ENCODE measurements at places on chromosomes 4 and X. TPM values are rescaled to one million over a fixed set of nuclear protein-coding genes. Genes with fewer than 3 reads are reported as not detected.

DNA sequence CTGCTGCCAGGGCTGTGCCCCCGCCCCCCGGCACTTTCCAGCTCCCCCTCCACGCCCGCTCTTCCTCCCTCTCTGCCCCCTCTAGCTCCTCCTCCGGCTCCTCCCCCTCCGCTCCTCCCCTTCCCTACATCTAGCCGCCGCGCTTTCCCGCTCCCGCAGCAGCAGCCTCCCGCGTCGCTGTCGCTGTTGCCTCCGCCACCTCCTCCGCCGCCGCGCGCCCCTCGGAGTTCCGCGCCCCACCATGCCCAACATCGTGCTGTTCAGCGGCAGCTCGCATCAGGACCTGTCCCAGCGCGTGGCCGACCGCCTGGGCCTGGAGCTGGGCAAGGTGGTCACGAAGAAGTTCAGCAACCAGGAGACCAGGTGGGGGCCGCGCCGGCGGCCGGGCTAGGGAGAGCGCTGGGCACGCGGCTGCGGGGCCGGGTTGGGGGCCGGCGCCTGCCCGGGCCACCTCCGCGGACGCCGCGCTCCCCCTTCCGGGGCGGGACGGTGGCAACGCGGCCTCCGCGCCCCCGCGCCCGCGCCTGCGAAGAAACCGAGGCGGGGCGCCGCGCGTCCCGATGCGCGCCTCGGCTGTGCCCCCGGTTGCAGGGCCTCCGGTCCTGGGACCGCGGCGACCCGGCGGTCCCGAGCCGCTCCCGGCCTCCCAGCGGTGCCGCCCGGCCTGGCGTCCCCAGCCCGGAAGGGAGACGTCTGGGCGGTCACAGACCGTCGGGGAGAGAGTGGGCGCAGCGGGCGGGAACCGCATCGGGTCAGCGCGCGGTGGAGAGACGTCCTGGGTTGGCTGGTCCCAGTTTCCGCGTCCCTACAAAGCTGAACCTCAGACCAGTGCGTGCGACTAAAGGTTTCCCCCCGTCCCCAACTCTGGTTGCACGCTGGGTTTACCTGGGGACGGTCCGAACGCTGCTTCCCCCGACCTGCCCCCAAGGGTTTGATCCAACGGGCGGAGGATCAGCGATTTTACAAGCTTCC, at the start of gene PRPS2:
TSS of gene PRPS2 (plus strand) at position 156 of the 972 bp plus-strand sequence. CDS start at position 242, 86 bp downstream.
- DNase-seq, result peak; percentile 74

LUZP4 gene
- not detected for total RNA-seq

DNA sequence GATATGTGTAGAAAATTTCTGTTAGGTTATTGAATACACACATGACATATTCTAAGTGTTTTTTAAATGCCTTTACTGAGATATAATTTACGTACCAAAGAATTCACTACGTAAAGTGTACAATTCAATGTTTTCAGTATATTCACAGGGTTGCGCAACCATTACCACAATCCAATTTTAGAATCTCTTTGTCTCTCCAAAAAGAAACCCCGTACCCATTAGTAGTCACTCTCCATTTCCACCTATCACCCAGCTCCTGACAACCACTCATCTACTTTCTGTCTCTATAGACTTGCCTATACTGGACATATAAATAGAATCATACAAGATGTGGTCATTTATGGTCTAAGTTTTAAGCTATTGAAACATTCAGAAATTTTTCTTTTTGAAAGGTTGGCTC, 53.0 kb upstream of the FBXW7 start:
- no peak for DNase-seq

DNA sequence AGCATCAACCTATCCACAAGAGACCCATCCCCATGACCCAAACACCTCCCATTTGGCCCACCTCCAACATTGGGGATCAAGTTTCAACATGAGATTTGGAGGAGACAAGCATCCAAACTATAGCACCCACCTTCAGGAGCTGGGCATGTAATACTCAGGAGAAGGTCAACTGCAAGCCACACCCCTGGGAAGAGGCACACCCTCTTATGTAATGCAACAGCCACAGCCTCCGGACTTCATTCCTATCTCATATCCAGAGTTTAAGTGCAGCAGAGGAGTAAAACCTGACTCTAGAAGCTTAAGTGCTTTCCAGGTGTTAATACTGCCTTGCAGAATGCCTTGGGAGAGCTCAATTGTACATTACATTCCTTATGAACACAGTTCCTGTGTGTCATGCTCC, 197.4 kb downstream of the PTTG2 start:
- no peak for DNase-seq

GRCh38 chr4:102592256-102592655, 91.1 kb downstream of the NFKB1 start:
- DNase-seq, result no peak

GRCh38 chr4:159048166-159048886, 54.6 kb upstream of the RAPGEF2 start:
- no peak for DNase-seq

DNA sequence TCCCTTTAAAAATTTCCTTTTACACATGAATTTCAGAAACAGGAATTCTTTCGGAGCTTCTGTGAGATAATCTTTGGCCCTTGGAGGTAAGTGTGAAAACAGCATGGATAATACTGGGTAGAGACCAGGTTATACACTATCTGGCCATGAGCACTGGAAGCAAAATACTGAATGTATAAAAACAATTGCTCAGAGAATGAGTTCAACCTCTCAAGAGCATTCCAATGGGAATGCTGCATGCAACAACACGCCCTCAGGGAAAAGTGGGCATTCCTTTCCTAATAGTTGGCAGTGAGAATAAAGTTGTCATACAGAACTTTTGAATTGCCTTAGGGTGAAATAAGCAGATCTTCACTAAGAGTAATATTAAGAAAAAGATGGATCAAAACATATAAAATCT, 574.8 kb upstream of the DIPK2B start:
- DNase-seq, result no peak

DUSP9 gene
- not detected for total RNA-seq

- DNase-seq, result no peak
Measured at GRCh38 chrX:3252744-3253143, 93.7 kb downstream of the MXRA5 start.

DNA sequence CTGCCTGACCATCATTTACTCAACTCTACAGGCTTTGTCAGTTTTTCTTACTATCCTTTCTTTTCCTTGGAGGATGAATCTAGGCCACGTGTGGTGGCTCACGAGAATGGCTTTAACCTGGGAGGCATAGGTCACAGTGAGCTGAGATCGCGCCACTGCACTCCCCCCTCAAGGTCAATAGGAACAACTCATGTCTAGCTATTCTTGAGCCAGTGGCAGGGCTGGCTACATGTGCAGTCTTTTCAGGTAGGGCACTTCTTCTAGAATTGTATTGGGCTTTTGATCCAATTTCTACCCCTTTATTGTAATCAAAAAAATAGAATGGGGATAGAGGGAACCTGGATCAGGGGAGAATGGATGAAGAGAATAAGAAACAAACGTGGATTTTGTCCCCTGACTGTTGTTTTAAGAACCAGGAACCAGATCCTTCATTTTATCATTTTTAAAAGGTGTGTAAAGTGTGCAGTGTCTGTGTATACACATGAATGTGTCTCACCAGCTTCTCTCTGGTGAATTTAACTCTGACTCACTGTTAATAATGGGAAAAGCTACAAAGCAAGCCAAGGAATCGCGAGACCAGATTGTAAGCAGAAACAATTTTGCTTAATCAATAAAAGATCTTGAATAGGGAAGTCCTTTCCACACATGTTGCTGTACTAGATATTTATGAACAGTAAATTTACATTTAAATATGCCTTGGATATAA, 283.9 kb upstream of the GPC4 start:
- DNase-seq, result no peak

ARHGAP6 gene
- not detected for total RNA-seq

DNA sequence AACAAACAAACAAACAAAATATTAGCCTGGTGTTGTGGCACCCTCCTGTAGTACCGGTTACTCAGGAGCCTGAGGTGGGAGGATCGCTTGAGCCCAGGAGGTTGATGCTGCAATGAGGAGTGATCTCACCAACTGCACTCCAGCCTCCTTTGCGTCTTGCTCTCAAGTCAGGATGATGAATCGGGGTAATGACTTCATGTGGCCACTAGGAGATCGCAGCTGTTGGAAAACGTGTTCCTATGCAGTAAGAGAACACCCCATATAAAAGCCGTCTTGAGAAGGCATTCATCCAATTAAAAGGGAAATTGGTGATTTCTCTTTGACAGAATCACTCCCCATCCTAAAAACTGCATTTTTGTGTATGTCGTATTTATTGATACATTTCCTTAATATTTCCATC, 6.9 kb downstream of the CCNB3 start:
- DNase-seq, result no peak

- DNase-seq, result no peak
Measured at GRCh38 chr4:895596-895995, 36.5 kb downstream of the GAK start.

DNA sequence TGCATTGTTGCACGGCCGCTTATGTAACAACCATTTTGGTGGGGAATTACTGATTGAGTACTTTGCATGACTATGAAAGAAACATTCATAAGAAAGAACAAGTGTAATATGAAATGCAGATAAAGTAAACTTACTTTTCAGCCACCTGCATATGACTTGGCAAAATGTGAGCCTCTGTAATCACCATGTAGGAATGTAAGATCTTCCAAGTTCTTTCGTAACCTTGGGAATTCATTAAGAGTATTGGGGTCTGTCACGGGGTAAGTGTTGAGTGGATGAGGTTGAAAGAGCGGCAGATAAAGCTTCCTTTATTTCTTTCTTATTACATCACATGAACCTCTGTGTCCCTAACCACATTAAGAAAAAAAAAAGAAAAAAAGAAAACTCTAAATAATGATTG, 348.5 kb upstream of the NR3C2 start:
- no peak for DNase-seq

DNA sequence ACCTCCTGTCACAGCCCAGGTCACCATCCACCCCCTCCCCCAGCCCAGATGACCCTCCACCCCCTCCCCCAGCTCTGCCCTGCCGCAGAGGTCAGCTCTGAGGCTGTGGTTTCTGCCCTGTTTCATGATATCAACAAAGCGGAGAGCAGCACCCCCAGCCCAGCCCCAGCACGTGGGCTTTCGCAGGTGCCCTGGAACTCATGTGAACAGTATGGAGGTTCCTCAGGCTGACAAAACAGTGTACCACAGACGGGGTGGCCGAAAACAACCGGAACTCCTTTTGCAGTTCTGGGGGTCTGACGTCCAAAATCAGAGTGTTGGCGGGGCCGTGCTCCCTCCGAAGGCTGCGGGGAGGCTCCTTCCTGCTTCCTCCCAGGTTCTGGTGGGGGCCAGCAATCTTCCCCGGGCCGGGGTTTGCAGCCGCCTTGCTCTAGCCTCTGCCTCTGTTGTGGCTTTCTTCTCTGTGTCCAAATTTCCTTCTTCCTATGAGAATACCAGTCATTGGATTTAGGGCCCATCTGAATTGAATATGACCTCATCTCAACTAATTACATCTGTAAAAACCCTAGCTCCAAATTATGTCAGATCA, 7.9 kb upstream of the PSAPL1 start:
- DNase-seq, result no peak

QDPR gene
- 20.4 TPM for total RNA-seq

DKK2 gene
- not detected for total RNA-seq

- DNase-seq, result no peak
Measured at GRCh38 chr4:19473569-19473968, 778.1 kb upstream of the SLIT2 start.

DNA sequence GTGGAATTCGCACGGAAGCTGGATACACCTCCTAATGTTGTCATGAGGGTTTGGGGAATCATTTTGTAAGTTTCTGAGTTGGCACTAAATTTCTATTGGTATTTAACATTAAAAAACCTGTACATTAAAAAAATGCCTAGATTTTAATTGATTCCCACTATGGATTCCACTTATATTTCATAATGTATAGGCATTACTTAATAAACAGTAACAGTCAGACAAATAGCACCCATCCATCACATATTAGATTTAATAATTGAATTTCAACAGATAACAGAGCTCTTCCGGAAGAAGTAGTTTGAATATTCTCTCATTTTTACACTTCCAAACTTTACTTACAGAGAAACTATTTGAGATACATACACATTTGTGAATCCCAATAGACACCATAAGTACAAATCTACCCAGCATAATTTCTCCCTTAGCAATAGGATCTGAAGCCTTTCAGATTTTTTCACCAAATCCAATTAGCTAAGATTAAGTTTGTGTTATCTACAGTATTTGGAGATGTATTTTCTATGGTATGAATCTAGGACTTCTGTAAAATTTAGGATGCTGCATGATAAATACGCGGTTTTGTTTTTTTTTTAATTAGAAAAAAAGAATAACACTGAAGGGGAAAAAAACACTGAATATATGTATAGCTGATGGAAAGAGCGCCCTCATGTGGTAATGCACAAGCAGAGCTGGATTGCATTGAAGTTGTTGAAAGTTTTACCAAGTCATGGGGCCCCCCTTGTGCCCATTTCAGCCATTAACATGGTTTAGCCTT, 12.2 kb upstream of the ODAM start:
- DNase-seq, result no peak

DNA sequence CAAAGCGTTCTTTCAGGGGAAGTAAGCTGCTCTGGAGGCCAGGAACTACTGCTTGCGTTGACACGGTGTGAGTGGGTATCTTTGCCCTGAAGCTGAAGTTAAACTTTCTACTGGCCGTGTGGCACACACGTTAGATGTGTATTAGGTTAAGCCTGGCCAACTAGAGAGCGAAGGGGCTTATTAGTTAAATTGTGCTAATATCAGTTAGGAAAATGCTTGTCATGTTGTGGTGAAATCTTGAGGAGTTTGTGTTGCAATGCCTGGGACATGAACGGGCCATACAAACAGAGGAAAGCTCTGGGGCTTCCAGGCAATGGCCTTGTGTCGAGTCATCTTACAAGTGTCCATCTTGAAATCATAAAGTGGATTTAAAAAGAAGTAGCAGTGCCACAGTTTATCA, 62.6 kb downstream of the NSUN7 start:
- no peak for DNase-seq

ARHGEF38 gene
- not detected for total RNA-seq

MAGEA2 gene
- total RNA-seq, result not detected

DNA sequence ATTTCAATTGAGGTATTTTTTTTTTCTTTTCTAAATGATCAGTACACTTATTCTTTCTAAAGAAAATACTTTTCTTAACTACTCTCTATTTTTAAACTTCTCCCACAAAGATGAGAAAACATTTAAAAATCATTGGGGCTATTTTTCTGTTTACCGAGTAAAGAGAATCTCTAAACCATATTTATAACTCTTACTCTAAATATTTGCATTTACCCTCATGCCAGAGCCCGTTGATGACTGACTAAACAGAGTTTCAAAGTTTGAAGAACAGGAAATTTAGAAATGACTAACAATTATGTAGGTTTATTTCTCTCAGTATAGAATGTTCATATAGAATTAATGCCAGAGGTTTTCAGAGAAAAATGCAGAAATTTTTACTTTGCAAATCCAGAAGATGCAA, 2.7 kb upstream of the ALB start:
- DNase-seq, result no peak

CT45A5 gene
- total RNA-seq, result not detected

MSX1 gene
- not detected for total RNA-seq

IGSF1 gene
- not detected for total RNA-seq

- DNase-seq, result no peak
Measured at GRCh38 chr4:150232029-150232428, 153.8 kb downstream of the DCLK2 start.

CTAG1A gene
- not detected for total RNA-seq

NOCT gene
- total RNA-seq, result 4.7 TPM

Measured in activated naive CD8-positive, alpha-beta T cell treated with anti-CD3 and anti-CD28 coated beads, Interleukin-2, amount 10 ng/mL, durations not matched to agents 7 days and 5 days (primary cell).